Stimulated activated CD8-positive, alpha-beta memory T cell treated with anti-CD3 and anti-CD28 coated beads, Interleukin-7, amount 100 ng/mL, for 24 hours (primary cell): ENCODE measurements at places on chromosomes 12 and 14.

GRCh38 chr14:60266021-60266937 lies 17.3 kb downstream of the PPM1A start:
- DNase-seq: no peak

DNA sequence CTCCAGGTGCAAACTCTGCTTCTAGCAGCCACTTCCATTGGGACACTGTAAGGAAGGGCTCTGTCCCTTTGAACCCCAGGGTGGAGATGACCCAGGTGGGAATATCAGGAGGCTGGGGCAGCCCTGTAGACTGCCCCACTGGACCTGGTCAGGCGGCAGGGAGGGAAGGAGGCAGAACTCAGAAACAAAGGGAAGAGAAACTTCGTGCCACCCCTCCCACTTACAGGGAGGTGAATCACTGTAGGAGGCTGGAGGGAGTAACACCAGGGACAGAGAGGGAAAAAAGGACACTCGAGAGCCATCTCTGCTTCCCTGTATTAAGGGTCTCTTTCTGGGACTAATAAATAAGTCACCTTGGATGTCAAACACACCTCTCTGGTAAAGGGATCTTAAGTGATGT lies 37.4 kb downstream of the ISCA2 start:
- no peak for DNase-seq

DNA sequence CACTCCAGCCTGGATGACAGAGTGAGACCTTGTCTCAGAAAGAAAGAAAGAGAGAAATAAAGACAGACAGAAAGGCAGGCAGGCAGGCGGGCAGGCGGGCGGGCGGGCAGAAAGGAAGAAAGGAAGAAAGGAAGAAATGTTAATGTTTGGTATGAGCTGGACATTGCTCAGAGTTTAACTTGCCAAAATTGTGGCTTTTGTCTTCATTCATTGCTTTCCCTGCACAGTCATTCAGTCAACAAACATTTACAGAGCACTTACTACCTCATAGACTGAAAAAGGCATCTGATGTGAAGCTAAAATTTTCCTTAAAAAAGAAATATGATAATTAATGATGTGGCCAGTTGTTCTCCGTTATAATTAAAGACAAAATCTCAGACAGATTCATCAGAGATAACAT lies 247.1 kb downstream of the SPTSSA start:
- DNase-seq: no peak

GRCh38 chr12:67593461-67594330 lies 54.8 kb upstream of the DYRK2 start:
- DNase-seq: no peak

- no peak for DNase-seq
These were observed 61.6 kb downstream of the EFCAB11 start for GRCh38 chr14:89892953-89893352.

GRCh38 chr14:61774861-61775260 lies 12.6 kb downstream of the SNAPC1 start:
- no peak for DNase-seq

GRCh38 chr14:93019970-93020369 lies 95.8 kb downstream of the ITPK1 start:
- DNase-seq: no peak

- no peak for DNase-seq
These were observed 38.5 kb downstream of the SLC38A6 start for GRCh38 chr14:61019537-61019936.
